ENCODE measurements at places on chromosomes 7 and 10.

DNA sequence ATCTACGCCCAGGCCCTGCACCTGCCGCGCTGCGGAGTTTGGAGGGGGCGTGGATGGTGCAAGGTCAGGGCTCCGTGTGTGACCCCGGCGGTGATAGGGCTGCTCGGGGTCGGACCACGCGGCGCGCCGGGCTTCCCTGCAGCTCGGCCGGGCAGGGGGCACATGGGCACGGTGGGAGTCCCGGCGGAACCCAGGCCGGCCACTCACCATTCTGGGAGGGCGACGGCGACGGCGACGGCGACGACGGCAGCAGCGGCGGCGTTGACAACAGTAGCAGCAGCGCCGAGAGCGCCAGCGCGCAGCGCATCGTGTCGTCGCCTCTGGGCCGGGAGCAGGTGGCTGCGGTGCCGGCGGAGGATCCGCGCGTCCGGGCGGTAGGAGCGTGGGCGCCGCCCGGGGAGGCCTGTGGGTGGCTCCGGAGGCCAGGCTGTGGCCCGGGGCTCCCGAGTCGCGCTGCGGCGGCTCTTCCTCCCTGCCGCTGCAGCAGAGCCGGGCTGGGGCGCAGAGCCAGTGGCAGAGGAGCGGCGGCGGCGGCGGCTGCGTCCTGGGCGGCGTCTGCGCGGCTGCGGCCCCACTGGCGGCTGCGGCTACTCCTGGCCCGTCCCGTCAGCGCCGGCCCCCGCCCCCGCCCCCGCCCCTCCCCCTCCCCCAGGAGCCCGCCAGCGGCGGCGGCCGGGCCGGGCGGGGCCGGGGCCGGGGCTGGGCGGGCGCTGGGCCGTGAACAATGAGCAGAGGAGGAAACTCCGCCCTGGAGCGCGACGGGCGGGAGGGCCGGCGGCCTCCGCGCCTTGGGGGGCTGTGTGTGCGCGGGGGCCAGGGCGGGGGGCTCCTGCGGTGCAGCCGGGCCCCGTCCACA lies at the start of gene PODXL:
PODXL (minus strand) TSS at position 576 of the 856 bp plus-strand sequence; CDS start at position 307, 269 bp downstream.
- peak; percentile 39 for DNase-seq

DNA sequence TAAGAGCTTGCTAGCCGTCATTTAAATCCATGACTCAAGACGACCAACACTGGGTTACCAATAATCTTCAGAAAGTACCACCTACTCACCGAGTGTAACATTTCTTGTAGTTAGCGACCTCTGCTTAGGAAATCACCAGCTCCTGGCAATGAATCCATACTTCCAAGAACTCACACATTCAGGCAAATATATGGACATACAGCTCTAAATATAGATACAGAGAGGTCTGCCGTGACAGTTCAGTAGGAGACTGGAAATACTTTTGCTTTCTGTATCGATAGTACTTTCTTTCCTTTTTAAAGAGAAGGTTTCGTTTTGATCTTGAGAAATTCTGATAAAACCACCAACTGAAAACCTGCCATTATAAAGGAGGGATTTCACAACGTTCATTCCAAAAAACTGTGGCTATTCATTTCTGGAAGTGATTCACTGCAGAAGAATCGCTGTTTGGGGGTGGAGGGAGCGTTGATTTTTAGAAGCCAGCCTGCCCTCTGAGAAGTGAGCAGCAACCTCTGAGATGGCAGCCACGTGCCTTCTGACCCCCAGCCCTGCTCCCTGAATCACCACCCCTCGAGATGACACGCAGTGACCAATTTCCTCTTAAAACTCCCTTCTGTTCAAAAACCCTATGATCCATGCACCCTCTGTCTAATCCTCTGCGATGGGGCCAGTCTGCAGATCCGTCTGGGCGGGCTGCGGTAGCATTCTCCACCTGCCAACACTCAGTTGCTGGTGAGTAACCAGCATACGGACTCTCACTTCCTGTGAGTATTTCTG lies 179.0 kb upstream of the KLF14 start:
- peak; percentile 85 for DNase-seq

- no peak for DNase-seq
These were observed 179.7 kb upstream of the MALRD1 start for GRCh38 chr10:18868919-18869318.

DNA sequence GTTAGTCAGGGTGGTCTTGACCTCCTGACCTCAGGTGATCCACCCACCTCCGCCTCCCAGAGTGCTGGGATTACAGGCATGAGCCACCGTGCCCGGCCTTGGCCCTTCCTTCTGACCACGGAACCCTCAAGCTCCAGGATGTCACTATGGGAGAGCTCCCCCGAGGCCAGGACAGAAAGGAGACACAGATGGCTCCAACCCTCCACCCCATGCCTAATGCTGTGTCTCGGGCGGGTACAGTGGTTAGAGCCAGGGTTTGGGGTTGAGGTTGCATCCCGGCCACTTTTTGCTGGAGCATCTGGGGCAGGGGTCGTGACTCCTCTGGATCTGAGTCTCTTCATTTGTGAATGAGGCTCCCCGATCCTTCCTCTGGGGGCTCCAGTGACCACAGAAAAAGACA lies 8.1 kb downstream of the MYL10 start:
- no peak for DNase-seq

DNA sequence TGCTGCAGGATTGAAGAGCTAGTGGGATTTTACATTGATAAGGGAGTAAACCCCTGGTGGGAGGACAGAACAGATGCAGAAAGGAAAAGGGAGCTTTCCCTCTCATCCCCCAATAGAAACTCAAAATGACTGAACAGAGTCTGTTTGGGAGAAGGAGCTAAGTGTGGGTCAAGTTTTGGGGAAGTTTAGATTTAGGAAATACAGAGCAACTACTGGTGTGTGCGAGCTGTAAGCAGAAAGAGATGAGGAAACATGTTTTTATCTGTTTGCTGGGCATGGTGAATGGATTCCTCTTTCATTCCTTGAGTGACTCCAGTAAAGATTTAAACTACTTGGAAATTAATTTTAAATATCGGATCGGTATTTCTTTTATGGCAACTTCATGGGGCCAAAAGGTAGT lies 132.7 kb downstream of the AOAH start:
- no peak for DNase-seq

GRCh38 chr7:157874870-157875229 lies 538.0 kb downstream of the DNAJB6 start:
- DNase-seq = no peak

GRCh38 chr10:17648243-17649035 lies 4.5 kb downstream of the STAM start:
- DNase-seq = peak; percentile 39

DNA sequence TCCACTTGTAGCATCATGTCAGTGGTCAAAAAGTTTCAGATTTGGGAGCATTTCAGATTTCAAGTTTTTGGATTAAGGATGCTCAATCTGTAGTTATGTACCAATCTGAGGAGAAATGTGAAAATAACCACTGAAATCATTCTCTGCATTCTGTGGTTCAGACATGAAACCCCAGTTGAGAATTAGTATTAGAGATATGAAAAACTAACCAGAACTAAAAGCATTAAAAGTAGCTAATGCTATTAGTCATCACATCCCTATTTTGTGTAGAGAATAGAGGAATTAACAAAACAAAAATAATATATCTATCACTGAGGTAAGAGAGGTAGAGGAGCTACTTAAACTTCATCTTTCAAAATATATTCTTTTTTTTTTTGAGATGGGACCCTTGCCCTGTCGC lies 28.0 kb downstream of the MICU1 start:
- no peak for DNase-seq

- DNase-seq = no peak
These were observed 196.5 kb upstream of the PRPS1L1 start for GRCh38 chr7:18224138-18224537.

GRCh38 chr10:69179089-69179742 lies 818 bp upstream of the SUPV3L1 start:
- DNase-seq = peak; percentile 10

GRCh38 chr7:91655656-91656055 lies 224.8 kb downstream of the MTERF1 start:
- DNase-seq = no peak

- no peak for DNase-seq
These were observed 115.1 kb upstream of the AGK start for GRCh38 chr7:141436139-141436538.

DNA sequence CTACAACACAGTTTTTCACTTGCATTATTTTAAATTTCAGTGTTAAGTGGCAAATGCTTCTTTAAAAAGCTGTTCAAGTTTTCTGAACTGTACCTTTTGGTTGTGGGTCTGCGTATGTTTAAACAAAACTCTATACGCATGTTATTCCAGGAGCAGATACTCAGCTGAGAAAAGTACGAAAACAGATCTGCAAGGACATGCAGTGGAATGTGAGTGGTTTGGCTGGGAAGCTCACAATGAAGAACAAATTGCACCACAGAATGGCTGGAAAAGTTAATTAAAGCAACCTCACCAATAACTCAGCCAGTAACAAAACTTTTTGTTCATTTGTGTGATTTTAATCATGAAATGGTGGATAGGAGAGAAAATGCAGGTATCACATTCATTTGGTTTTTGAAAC lies 17.6 kb downstream of the GLI3 start:
- DNase-seq = no peak

DNA sequence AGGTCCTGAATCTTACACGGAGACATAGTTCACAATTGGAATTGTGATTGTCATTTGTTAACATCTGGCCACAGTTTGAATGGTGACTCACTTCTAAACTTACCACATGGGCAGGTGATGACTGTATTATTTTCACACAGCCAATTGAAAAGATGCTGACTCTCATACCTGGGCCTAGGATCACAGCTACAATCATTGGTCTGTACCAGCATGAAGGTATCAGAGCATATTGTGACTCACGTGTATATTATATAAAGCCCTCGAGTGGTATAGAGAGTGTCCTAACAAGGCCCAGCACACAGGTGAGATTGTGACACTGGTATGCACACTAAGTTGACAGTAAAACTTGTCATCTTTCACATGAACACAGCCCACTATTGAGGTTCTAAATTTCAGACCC lies 9.4 kb upstream of the ZNF107 start:
- DNase-seq = no peak

DNA sequence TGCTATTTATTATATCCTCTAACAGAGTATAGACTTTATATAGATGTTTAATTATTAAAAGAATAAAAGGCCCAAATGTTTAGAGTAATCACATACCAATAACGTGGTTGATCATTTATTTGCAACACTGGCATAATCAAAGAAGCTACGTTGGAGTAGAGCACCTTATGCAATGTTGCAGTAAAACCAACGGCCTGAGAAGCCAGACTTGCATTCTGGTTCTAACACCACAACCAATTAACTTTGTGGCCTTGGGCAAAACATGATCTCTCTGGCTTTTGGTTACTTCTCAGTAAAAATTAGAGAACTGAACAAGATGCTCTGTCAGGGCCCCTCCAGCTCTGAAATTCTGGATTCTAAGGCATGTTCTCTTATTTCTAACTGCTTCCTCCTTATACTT lies 476.2 kb downstream of the GRM8 start:
- DNase-seq = no peak

DNA sequence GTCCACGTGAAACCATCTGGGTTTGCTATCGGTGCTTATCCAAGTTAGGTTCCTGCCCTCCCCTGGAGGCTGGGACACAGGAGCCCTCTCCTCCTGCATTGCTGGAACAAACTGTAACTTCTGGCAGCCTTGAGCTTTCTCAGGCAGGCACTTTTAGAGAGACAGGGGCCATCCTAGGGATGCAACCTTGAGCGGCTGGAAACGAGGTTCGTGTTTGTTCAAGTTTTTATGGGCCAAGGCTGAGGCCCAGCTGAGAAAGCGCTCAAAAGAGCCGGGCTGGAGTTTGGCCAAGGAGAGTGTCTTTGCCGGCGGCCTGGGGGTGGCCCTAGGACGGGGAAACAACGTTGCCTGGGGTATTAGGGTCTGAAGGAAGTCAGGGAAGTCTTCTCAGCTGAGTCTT lies 5.5 kb upstream of the MMD2 start:
- DNase-seq = no peak

GRCh38 chr10:84845628-84846261 lies 517.4 kb downstream of the CCSER2 start:
- no peak for DNase-seq

- no peak for DNase-seq
These were observed 716.9 kb downstream of the MAGI2 start for GRCh38 chr7:78736548-78736947.

- DNase-seq = no peak
These were observed 14.2 kb upstream of the MTPN start for GRCh38 chr7:135991322-135991721.

DNA sequence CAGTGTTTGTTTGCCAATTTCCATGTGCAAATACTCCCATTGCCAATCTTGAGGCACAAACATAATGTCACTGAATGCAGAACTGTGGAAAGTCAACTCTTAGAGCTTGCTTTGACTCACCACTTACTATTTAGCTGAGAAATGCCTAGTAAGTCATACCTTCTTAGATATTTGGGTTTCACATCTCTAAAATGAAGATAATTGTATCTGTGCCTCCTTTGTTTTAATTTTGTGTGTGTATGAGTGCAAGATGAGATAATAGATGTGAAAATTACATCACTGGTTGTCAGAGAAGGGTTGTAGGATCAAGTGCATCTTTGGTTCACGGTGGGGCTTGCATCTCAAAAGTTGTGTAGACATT lies 407.5 kb downstream of the INHBA start:
- no peak for DNase-seq

GRCh38 chr10:126407831-126408230 lies 19.6 kb upstream of the ADAM12 start:
- DNase-seq = no peak

GRCh38 chr10:101016814-101017213 lies 14.1 kb downstream of the PDZD7 start:
- DNase-seq = no peak

GRCh38 chr10:30897547-30897946 lies 134.1 kb downstream of the ZNF438 start:
- no peak for DNase-seq

DNA sequence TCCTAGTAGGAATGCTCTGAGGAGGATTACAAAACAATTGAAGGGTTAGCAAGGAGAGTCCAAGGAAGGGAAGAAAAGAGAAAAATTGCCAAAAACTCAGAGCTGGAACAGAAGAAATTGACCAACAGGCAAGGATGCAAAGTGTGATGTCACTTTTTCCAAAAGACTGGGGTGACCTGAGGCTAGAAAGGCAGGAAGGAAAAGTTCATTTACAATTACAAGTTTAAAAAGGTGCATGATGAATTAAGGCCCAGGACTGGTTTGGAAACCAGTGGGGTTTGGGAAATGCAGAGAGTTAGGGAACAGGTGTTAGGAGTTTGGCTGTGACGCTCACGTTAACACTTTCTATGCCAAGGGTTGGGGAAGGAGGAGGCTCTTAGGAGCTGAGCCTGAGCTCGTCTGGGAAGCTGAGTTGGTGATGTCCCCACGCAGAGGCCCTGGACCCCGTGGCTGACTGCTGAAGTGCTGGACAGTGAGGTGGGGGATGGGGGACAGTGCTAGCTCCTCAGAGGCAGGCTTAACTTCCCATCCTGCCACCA lies 92.6 kb upstream of the PODXL start:
- DNase-seq = no peak

- no peak for DNase-seq
These were observed 84.6 kb downstream of the PDGFA start for GRCh38 chr7:434891-435629.

DNA sequence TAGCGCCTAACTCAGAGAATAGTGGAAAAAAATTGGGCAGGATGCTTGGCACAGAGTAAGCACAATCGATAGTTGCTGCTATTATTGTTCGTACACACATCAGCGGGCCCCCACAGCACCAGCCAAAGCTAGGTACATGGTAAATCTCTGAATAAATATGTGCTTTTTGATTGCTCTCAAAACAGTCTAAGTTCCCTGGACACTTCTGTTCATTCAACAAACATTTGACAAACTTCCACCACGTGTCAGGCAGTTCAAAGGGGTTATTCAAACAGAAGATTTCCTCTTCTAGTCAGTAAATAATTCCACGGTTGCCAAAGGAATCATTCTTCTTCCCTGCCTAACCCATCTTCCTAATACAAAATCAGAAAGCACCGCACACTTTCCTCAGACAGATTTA lies 150.8 kb downstream of the DGKI start:
- no peak for DNase-seq

- DNase-seq = no peak
These were observed 56.2 kb upstream of the ETV1 start for GRCh38 chr7:14045651-14046050.
